ENCODE measurements at places on chromosomes 3 and 15.

- DNase-seq: no peak
Measured at GRCh38 chr3:16512435-16513140, 911 bp downstream of the RFTN1 start.

GRCh38 chr15:22960556-22960955 lies 19.6 kb downstream of the CYFIP1 start:
- DNase-seq: no peak

- no peak for DNase-seq
Measured at GRCh38 chr3:154775821-154776548, 304.1 kb upstream of the MME start.

GRCh38 chr3:179958143-179958542 lies 78.6 kb downstream of the PEX5L start:
- no peak for DNase-seq
